ENCODE measurements at places on chromosomes 6 and 20.
A peak's percentile ranks its signal among the peaks of the same experiment; 100 is the strongest.

DNA sequence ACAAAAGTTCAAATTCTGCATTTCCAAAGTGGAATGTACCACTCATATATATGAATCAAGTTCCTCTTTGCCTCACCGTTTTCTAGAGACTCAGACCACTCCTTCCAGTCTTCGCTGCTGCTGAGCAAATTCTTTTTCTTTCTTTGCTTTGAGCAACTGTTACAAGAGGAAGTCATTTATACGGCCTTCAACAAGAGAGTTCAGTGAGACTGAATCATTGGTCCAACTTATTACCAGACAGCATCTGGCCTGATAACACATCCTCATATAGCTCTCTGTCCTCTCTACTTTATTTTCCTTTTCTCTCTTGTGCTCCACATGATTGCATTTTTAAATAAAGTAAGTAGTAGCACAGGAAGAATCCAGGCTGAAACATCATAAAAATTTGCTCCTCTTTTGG lies 652.7 kb downstream of the PHF3 start:
- no peak for DNase-seq

GRCh38 chr6:105291525-105291924 lies 111.4 kb downstream of the PREP start:
- no peak for DNase-seq

GRCh38 chr6:158050955-158051354 lies 69.3 kb downstream of the SYNJ2 start:
- no peak for DNase-seq

DNA sequence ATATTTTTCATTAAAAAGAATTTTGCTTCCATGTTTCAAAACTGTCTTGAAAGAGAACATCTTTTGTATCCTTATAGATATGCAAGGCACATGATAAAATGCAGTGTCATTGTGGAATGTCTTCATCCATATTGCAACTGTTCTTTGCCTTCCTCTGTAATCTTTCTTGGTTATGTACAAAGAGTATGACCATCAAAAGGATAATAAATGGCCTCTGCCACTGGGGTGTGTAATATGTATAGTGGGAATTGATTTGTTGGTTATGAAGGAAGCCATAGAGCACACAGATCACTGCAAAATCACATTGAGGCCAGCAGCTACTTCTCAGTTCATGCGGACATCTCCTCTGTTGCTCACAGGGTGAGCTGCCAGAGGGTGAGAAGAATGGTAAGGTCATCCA lies 703.5 kb downstream of the TFAP2A start:
- DNase-seq, result no peak

DNA sequence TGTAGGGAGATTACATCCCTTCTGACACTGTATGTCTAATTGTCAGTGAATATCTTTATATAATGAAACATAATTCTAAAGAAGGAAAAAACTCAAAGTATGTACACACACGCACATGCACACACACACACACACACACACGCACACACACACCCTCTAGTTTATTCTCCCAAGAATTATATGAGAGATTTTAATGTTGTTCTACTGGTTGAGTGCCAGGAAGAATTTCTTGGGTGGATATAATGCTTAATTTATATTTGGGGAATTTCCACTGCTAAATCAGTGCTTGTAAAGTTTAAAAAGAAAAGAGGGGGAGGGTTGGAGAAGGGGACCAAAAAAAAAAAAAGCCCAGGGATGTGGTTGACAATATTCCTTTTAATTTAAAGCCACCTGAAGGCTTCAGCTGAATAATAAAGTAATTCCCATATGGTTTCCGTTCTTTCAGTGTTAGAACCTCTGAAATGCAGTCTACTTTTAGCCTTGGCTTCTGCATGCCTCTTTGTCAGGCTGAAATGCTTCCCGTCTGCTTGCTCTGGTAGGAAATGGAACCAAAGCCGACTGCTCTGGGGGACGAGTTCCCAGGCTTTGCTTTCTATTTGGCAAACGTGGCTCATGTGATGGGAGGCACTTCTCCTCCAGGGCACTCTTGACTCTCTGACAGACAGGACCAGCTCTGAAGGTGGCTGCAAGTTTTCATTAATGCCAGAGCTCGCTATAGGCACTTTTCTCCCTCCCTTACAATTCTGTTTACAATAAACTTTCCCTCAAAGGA lies 225.4 kb downstream of the PRL start:
- peak; percentile 44 for DNase-seq

DNA sequence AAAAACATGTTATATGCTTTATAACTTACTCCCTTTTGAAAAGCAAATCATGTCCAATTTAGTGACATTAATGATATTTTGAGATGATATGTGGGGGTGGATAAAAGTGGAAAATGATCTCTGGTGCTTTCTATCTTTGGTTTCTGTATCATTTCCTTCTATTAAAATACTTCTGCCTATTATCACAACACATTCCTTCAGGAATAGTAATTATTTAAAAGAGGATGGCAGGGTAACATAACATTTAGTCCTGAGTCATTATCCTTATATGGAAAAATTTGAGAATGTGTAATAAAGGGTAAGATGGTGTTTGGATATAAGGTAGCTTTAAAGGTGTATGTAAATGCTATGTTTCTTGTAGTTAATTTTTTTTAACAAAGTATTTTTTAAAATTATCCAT lies 657.7 kb downstream of the PHF3 start:
- no peak for DNase-seq

GRCh38 chr6:103722683-103723082 lies 1137.0 kb downstream of the HACE1 start:
- no peak for DNase-seq

GRCh38 chr6:140773276-140773675 lies 1359.4 kb upstream of the GJE1 start:
- DNase-seq, result no peak

GRCh38 chr20:36736451-36737182 lies 9.3 kb downstream of the NDRG3 start:
- DNase-seq, result no peak

DNA sequence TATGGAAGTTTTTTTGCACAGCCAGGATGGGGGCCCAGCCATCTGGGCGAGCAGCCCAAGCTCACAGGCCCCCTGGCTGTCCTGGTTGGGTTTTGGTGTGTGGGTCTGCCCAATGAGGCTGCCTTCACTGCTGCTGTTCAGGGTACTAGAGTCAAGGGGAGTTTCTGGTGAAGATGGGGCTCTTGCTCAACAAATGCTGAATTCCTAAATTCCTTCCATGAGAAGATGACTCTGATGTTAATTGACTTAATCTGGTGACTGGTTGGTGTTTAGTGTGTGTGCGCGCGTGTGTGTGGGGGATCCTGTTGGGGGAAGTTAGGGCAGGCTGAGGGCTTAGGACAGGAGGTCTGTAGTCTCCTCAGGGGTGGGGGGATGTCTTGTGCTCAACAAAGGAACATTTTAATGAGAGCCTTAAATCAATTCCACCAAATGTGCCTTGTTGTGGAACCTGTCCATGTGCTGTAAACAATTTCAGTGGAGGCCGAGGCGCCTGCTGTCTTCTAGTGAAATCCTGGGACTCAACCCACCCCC lies 1.9 kb downstream of the PTK7 start:
- no peak for DNase-seq

DNA sequence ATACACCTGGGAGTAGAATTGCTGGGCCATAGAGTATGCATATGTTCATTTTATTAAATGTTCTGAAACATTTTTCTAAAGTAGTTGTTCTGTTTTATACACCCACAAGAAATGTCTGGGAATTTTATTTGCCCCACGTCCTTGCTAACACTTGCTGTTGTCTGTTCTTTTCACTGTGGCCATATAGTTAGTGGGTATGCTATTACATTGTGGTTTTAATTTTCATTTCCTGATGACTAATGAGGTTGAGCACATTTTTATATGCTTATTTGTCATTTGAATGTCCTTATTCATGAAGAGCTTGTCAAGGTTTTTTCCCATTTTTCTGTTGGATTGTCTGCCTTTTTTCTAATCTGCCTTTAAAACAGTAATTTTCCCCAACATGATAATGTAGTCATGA lies 41.5 kb upstream of the TGM3 start:
- no peak for DNase-seq

DNA sequence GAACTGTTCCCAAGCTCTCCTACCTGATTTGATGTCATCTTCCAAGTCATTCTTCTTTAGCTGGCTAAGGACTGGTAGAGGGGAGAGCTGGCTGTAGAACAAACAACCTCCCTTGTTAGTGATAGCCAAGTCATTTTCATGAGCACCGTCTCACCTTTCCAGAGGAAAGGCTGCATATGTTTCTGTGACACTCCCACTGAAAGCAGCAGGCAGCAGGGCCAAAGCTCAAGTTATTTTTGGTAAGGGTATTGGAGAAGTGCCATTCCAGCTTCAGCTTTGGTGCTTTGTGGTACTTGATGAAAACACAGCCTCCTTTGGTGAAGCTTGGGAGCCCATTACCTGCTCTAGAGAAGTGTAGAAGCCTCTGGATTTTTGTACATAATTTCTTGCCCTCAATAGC lies 5.4 kb upstream of the DOK5 start:
- DNase-seq, result no peak

Data from COLO829 (cell line).